ENCODE measurements at places on chromosomes 13 and 19.

GRCh38 chr19:10998045-10998533, 37.3 kb downstream of the SMARCA4 start:
- peak; percentile 30 for DNase-seq

- no peak for DNase-seq
Measured at GRCh38 chr13:98133946-98134345, 8.9 kb upstream of the FARP1 start.

GRCh38 chr19:27767234-27767633, 1445.7 kb downstream of the UQCRFS1 start:
- no peak for DNase-seq

GRCh38 chr13:42258747-42259146, 13.2 kb upstream of the AKAP11 start:
- no peak for DNase-seq

- no peak for DNase-seq
Measured at GRCh38 chr13:112627161-112627560, 39.2 kb upstream of the TUBGCP3 start.

DNA sequence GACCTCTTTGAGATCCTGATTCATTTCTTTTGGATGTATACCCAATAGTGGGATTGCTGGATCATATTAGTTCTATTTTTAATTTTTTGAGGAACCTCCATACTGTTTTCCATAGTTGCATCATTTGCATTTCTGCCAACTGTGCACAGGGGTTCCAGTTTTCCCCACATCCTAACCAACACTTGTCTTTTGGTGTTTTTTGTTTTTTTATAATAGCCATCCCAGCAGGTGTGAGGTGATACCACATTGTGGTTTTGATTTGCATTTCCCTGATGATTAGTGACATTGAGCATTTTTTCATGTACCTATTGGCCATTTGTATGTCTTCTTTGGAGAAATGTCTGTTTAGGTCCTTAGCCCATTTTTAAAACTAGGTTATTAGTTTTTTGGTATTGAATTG, 18.8 kb upstream of the GPR183 start:
- DNase-seq = no peak

All from fibroblast of pulmonary artery (primary cell).